Spinal cord (tissue), 10 donors: ENCODE measurements at places on chromosomes 5 and 9.

DNA sequence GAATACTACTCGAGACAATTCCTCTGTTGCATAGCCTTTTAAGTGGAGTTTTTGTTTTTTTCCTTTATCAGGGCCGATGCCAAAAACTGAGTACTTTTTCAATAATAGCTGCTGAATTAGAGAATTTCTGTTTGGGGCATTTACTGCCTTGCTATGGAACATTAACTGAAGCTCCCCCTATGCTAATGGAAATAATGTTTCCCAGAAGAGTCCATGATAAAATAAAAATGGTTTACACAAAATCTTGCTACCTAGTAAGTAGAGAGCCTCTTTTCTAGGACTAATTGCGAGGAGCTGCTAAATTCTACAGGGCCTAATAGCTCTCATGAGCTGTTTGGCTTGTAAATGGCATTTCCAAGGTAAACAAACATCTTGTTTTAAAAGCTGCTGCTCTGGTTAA lies 128.2 kb upstream of the MYO10 start:
- no peak for DNase-seq

- no peak for DNase-seq
Measured at GRCh38 chr5:100306000-100306399, 229.2 kb upstream of the FAM174A start.

DNA sequence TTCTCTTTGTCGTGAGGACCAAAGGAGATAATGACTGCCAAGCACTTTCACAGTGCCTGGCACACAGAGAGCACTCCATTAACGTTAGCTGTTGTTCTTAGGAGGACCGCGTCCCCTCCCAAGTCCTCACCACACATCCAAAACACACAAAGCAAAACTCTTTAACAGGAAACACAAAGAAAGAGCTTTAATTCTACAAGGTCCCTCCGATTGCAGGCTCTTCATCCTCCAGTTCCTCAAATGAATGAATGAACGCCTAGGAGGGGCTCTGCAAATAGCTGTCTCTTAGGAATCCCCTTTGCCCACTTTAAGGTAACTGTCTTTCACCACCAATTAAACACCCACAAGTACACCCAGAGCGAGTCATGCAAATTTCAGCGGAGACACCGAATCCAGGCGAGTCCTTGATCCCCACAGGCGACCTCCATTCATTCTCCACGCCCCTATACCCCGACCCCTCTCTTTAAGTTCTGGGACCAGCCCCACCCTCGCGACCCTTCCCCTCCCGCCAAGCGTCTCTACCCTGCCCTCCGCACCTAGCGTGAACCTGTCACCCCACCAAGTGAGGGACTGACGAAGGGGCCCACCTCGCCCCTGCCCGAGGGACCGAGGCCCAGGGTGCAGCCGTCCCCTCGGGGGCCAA lies 644 bp downstream of the TSC1 start:
- no peak for DNase-seq

DNA sequence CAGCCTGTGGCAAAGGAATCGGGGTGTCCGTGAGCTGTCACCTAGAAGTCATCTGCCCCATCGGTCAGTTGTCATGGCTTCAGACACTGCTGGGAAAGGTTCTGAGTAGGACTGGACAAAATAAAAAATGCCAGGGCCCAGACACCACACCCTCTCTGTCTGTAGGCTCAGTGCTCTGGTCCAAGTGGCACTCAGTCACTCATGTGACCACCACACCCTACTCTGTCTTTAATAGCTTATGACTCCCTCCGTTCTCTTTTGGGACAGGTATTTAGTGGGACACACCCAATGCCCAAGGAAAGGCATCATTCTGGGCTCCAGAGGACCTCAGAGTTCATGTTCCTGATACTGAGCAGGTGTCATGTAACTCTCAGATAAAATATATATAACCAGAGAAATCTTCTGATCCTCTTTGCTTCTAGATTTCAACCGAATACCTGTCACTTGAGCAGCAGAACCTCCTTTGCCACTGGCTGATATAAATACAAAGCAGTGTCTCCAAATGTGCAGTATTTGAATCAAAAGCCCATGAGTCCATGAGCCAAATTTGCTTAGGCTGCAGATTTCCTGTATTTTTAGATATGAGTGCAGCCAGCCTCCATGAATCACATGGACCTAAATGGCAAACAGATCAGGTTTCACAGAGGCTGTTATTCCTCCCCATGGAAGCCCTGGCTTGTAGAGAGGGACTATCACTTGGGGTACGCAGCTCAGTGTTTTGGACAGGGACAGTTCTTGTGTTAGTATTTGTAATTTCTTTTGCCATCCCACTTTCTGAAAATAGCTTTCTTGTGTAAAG lies 272.0 kb downstream of the ARHGAP26 start:
- no peak for DNase-seq

DNA sequence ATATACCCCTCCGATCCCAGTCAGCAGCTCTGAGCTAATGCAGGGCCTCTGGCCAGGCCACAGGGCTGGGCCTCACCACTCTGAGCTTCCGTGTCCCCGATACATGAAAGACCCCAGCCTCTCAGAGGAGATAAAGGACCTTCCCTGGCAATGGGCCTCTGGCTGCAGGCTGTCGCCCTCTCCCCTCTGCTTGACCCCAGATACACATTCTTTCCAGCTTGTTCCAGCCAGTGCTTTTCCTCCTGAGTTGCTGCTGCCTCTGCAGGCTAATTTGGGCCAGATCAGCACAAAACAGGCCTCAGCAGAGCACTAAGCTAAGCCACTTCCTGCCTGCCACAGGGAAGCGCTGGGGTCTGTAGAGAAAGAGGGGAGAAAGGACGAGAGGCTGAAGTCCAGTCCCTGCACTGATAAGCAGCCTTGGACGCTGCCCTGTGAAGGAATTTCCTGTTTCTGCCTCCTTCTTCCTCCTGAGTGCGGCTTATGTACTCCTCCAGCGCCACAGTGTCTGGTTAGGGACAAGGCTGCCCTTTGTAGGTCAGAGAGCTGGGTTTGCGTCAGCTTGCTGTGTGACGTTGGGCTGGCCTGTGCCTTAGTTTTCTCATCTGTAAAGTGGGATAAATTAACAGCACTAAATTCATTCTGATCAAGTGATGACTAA lies 73.0 kb upstream of the IL17B start:
- no peak for DNase-seq

DNA sequence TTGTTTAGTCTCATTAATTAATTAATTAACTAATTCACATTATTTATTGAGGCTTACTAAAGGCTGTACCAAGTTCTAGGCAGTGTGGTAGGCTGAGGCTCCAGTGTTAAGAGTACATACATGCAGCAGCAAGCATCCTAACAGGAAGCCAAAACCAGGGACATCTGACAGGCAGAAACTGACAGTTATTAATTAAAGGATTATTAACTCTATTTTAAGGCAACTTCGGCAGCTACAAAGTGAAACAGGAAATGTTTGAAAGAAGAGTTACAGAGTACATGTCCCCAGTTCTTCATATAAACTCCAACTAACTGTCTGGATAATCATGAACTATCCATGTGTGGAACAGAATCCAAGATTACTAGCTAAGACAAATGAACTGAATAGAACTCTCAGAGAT lies 39.3 kb upstream of the GABRB2 start:
- no peak for DNase-seq

DNA sequence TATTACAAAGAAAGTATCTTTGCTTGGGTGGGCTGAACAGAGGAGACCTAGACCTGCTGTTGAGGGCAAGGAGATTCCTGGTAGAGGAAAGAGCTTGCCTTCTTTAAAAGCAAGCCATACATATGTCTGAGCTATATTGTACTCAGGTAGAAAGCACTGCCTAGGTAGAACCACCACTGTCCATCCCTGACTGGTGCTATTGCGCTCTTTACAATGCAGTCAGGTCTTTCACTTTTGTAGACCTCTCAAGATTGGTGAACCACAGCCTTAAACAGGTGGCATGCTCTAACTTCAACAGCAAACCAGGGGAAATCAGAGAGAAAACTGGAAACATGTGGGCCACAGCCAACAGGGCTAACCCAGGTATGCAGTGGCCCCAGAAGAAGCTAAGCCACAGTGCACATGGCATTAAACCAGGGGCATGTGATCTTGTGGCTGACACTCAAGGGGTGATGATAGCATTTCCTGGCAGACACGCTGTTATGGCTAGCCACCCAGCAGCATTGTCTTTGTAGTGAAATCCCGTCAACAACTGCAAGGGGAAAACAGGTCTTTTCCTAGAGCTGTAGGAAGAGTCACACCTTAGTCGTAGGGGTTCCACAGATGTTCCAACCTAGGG lies 253.9 kb upstream of the PCSK5 start:
- no peak for DNase-seq

DNA sequence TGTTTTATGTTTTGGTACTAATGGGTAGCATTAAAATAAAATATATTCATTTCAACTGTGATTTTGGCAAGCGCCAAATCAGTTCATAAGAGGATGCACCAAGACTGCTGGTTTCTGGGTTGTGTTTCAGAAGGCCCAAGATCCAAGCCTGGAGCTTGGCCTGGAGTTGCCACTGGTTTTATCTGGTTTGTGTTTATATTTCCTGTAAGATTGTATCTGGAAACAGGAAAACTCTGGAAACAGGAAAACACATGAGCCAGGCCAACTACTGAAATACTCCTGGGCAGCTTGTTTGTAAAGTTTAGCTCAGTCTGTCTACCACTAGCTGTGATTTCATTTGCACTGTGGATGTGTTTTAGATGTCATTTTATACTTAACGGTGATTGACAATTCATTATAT lies 5.5 kb downstream of the FSTL4 start:
- DNase-seq = no peak

GRCh38 chr5:58507715-58508114 lies 16.5 kb downstream of the GAPT start:
- no peak for DNase-seq

DNA sequence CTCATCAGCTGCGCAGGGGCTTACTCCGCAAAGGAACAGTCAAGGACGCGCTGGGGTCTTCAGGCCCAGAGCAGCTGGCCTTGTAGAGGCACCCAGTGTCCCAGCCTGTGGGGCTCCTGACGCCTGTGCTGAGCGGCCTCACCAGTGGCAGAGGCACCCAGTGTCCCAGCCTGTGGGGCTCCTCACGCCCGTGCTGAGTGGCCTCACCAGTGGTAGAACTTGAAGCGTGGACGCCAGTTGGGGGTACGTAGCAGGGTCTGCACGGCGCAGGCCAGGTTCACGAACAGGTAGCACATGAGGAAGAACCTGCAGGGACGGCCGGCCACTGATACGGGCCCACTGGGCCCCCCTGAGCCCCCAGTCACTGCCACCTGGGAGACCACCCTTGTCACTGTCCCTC lies 35.9 kb downstream of the SLC12A7 start:
- no peak for DNase-seq

GRCh38 chr9:92804727-92805126 lies 40.1 kb upstream of the BICD2 start:
- DNase-seq = no peak

DNA sequence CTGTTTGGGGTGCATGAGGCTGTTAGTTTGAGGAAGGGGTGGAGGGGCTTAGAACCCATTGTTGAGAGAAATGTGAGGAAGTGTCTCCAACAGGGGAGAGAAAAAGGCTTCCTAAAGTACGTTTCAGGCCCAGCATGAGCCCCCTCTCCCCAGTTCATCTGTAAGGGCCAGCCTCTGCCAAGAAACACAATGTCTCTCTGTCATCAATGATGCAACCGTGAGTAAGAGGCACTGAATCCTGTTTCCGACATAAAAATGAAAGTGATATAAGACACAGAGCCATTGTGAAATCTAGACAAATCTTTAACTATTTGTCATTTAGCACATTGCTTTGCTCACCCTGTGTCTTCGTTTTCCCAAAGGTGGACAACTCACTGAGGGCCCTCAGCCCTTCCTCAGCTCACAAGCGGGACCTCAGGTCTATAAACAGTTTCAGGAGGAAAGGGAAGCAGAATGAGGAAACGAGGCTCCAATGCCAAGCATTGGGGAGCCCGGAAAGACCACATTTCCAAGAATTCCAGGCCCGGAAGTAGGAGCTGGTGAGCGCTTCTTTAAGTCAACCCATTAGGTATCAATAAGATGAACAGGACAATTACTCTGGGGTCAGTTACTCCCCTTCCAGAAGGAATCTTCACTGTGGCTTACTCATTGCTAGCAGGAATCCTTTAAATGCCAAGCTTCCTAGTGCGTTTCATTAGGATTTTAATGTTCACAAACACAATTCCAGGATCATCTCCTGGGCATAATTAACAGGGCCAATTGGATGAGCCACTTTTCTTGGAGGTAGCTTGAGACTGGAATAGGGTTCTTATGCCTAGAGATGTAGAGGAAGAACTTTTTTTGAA lies 59.0 kb upstream of the KLF4 start:
- no peak for DNase-seq

GRCh38 chr5:74430631-74431289 lies 209.8 kb downstream of the ENC1 start:
- DNase-seq = no peak

- DNase-seq = no peak
Measured at GRCh38 chr9:114151426-114151956, 3.8 kb upstream of the COL27A1 start.

DNA sequence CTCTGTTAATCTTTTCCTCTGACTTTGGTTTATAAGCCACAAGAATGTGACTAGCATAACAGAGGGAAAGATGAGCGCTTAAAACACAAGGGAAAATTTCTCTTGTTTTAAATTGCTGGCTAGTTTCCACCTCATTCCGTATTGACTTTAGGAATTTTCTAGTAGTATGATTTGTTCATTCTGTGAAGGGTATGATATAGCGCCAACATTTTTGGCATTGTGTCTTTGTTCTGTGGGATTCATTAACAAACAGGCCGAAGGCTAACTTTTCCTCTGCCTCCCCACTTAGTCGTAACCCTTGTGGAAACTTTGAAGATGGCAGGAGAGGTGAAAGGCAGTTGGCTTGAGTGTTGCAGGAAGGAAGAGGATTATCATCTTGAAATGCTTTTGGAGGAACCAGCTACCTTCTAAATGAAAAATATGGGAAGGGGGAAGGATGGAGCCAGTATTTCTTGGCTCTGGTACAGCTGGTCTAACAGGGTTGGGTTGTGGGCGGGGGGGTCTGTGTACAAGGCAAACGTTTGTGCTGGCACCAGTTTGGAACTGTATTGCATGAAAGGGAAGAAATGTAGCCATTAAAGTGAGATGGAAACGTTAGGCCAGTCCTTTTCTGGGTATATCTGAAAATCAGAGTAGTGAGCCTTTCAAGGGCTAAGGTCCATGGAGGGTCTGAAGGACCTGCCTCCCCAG lies 21.5 kb upstream of the DMRT2 start:
- no peak for DNase-seq
